ENCODE measurements at places on chromosomes 12 and 14.

GRCh38 chr12:75977590-75977951 is 54.0 kb downstream of the PHLDA1 start:
- DNase-seq: no peak

- no peak for DNase-seq
Observed at GRCh38 chr12:130796985-130797686, 41.9 kb downstream of the STX2 start.

DNA sequence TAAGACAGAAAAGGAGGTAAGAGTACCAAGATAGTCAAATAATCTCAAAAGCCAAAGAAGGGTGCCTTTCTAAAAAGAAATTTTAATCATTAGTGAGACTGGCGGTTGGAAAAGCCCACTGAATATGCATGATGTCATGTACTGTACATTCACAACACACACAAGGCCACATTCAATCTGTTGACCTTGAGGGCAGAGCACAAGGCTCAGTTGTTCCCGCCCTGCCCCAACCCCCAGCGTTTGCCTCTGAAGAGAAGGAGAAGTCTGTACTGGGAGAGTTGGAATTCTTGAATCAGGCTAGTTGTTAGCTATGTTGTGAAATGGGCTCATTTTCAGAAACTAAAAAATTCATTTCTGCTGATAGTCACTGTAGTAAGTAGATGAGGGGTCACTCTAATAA is 50.2 kb upstream of the NID2 start:
- no peak for DNase-seq

DNA sequence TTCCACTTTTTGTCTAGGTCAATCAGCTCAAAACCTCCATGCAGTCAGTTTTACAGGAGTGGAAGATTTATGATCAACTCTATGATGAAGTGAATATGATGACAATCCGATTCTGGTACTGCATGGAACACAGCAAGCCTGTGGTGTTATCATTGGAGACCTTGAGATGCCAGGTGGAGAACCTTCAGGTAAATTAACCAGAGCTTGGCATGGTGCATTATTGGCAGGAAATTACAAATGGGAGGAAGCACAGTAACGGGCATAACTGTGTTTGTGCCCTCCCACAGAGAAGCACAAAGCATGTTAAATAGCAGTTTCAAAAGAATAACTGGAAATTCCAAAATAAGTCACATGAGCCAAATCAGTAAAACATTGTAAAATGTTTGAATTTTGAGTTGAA is 135.6 kb downstream of the ESR2 start:
- DNase-seq: no peak

DNA sequence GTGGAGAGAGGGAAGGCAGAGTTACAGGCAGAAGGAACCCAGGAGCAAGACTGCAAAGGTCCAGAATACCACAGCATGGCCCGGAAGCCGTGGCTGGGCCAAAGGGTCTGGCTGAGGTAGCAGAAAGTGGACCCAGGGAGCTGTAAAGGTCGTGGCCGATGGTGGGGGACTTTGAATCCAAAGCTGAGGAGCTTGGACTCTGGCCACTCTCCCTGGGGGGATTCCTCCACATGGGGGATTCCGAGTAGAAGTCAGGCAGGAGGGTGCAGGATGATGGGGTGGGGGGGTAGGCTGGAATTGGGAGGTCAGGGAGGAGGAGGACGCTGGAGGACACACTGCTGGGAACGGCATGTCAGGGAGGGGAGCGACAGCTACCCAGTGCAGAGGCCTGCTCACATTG is 125.2 kb downstream of the GCH1 start:
- DNase-seq: no peak

All from NCI-H774 (cell line).